ENCODE measurements at places on chromosomes 6 and 20.

DNA sequence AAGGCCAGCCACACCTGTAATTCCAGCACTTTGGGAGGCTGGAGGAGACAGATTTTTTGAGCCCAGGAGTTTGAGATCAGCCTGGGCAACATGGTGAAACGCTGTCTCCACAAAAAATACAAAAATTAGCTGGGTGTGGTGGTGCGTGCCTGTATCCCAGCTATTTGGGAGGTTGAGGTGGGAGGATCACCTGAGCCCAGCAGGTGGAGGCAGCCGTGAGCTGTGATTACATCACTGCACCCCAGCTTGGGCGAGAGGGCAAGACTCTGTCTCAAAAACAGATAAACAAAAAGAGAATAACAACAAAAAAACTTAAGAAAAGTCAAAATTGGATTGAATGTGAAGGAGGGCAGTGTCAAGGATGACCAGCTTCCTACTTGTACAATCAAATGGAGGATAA lies 2.9 kb downstream of the TPD52L1 start:
- no peak for DNase-seq

GRCh38 chr6:139198529-139199288 lies 63.8 kb downstream of the HECA start:
- no peak for DNase-seq

GRCh38 chr6:18347866-18348265 lies 39.3 kb upstream of the RNF144B start:
- no peak for DNase-seq

- DNase-seq, result no peak
Observed at GRCh38 chr6:150448221-150448620, 79.4 kb downstream of the IYD start.

GRCh38 chr6:34273242-34273805 lies 24.5 kb upstream of the SMIM29 start:
- DNase-seq, result peak; percentile 11

DNA sequence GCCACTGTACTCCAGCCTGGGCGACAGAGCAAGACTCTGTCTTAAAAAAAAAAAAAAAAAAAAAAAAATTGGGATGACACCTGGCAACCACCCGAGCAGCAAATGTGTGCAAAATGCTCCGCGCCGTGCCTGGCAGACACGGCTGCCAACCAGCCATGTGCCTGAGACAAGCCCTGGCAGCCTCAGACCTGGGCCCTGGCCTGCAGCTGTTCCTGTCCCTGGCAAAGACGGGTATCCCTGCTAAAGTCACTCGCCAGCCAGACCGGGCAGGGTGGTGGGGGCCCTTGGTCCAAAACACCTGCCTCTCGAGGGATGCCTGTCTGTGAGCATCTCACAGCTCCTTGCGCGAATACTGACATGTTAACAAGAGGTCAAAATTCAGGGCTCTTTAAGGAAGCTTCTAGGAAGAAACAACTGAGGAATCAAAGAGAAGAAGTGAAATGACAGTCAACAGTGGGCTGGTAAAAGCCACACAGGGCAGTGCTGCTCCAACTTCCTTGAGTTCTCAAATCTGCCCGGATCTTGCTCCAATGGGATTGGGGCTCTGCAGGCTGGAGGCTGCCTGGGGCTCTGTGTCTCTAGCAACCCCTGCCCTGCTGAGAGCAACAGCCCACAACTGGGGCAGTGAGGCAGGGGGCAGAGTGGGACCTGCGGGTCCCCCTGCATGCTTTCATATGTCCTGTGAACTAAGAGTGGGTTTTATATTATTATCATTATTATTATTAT lies 53.4 kb downstream of the SYTL3 start:
- DNase-seq, result no peak

GRCh38 chr20:12203981-12204380 lies 286.3 kb downstream of the BTBD3 start:
- DNase-seq, result no peak

DNA sequence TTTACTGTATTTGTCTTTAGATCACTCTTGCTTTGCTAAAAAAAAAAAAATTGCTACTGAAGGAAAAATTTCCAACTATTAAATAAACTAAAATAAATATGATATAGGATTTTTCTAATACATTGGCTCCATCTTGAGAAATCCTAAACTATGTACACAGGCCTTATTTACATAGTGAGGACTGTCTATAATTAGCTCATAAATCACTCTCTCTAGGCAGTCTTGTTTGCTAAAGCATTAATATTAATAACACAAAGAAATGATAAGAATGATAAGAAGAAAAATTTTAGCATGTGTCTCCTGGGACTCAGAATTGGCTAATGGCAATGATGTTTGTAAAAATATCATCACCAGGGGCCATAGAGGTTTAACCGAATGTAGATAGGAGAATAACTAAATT lies 13.3 kb upstream of the CRYBG1 start:
- no peak for DNase-seq

DNA sequence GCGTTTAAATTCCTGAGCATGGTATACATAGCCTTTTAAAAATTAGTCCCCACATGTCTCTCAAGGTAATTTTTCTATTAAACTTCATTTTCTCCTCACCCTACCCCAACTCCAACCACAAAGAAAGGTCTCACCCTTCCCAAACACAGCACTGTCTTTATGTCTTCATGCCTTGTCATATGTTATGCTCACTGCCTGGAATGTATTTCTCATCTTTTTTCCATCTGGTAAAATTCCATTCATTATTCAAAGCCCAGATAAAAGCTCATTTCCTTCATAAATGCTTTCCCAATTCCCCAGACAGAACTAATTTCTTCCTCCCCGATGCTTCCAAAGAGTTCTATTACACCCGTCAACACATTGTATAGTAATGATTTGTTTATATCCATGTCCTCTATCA lies 302.0 kb downstream of the ALDH8A1 start:
- DNase-seq, result no peak

GRCh38 chr20:12677925-12678324 lies 330.8 kb upstream of the SPTLC3 start:
- DNase-seq, result no peak

DNA sequence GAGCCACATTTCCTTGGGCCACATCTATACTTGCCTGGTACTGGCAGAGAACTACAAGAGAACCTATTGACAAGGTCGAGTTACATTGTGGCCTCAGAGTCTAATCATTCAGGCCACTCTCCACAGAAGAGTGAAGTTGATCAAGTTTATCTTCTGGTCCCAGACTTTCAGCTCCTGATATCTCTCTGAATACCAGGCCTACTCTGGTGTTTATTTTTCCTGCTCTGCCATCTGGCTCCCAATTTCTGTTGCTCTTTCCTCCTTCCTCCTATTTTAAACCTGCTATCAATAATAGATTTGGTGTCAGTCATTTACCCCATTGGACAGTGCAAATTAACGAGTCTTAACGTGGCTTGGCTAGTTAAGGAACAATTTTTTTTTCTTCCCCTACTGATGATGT lies 46.6 kb downstream of the SCGN start:
- DNase-seq, result no peak

- DNase-seq, result peak; percentile 89
Observed at GRCh38 chr6:5981126-5982026, 25.3 kb downstream of the NRN1 start.

DNA sequence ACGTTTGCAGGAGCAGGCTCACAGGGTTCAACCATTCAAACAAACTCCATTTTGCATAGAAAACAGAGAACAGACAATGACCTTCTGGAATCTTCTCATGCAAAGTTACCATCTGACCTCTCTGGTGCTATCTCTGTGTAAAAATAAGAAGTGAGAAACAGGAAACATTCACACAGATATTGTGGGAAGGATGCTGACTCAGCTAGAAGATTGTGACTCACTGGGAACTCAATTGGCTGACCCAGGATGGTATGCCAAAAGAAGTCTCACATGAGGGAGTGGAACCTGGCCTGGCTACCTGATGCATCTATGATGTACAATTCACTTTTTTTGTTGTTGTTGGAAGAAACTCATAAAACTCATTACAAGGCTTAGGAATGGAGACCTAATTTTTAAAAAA lies 61.1 kb upstream of the TBX18 start:
- DNase-seq, result peak; percentile 36

- peak; percentile 79 for DNase-seq
Observed at GRCh38 chr6:2353412-2354137, 108.2 kb upstream of the GMDS start.

DNA sequence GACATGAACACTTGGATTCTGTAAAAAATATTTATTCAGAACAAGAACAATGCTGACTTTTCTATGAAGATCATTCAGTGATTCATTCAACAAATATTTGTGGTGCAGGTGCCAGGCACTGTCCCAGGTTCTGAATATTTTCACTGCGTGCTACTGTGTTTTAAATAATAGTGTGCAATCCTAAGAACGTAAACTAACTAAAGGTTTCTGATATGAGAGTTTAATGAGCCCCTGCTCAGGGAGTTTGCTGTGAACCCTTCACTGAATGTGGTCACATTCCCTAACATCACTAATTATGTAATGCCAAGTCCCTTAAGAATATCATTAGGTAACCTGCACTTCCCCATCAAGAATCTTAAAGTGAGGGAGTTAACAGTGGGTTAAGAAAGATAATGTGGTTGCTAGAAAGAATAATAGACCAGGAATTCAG lies 1.7 kb upstream of the TMEM170B start:
- peak; percentile 52 for DNase-seq

- peak; percentile 23 for DNase-seq
Observed at GRCh38 chr6:88454658-88455057, 288.5 kb upstream of the CNR1 start.

- no peak for DNase-seq
Observed at GRCh38 chr6:101700655-101701054, 307.1 kb downstream of the GRIK2 start.

DNA sequence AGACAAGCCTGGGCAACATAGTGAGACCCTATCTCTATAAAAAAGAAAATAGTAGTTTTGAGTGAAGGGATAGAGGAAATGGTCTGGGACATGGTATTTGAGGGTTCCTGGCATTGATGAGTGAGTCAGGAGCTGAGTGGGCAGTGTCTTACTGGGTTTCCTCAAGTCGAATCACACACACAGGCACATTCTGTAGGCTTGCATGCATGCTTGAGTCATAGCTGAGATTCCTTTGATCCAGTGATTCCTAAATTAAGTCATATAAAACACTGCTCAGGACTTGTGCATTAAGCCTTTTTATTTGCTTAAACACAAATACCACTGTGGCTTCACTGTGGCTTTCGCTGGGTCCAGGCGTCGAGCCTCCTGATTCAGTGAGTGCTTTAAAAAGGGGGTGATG lies 71.8 kb upstream of the TMEM181 start:
- peak; percentile 90 for DNase-seq

GRCh38 chr6:25769983-25770382 lies 15.4 kb downstream of the SLC17A4 start:
- DNase-seq, result no peak

DNA sequence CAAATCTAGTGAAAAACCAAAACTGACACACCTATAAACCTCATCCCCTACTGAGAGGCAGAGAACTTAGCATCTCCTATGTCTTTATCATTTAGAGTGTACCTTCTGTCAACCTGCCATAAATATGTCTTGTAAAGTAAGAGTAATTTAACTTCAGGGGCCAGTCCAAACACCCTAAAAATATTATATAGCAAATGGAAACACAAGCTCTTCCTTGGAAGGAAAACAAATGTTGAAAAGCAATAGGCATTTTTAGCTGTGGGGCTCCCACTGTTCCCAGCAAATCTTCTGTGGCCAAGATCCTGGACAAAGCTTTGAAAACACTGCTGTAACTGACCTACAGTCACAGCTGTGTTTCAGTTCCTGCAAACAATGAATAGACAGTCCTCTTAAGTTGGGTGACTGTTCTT lies 140.0 kb upstream of the RNF217 start:
- no peak for DNase-seq

- DNase-seq, result no peak
Observed at GRCh38 chr20:9570612-9571011, 56.2 kb downstream of the LAMP5 start.

- no peak for DNase-seq
Observed at GRCh38 chr20:42613076-42613475, 576.6 kb downstream of the PTPRT start.

- DNase-seq, result peak; percentile 14
Observed at GRCh38 chr6:149166747-149167146, 150.8 kb upstream of the TAB2 start.

DNA sequence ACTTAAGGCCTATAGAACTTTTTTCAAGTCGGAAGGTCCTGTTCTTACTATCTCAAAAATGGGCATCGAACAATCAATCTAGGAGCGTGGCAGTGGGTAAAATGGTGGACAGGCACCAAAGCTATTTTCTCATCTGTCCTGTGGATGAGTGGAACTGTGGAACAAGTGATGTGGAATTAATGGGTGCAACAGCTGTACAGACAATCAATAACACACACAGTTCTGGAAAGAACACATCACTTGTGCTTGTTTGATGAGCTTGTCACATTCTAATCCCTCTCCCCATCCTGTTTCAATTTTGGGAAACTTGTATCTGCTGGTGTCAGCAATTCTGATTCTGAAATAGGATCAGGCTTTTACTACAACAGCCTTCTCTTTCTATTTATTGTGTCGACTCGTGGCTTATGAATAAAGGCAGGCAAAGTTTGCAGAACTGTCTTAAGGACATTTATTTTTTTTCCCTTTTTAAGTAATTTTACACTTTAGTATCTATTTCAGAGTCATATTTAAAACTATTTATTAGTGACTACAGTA lies 11.5 kb downstream of the RBM24 start:
- no peak for DNase-seq

- no peak for DNase-seq
Observed at GRCh38 chr20:62502496-62503095, 26.8 kb upstream of the GATA5 start.

- no peak for DNase-seq
Observed at GRCh38 chr6:137795501-137795900, 71.6 kb upstream of the TNFAIP3 start.

GRCh38 chr6:116047173-116047933 lies 13.3 kb downstream of the FRK start:
- no peak for DNase-seq

GRCh38 chr6:12037798-12038197 lies 25.7 kb downstream of the HIVEP1 start:
- DNase-seq, result no peak

GRCh38 chr20:57043091-57043490 lies 223.3 kb downstream of the BMP7 start:
- DNase-seq, result no peak

- DNase-seq, result no peak
Observed at GRCh38 chr20:43563991-43564390, 5.2 kb downstream of the SGK2 start.

DNA sequence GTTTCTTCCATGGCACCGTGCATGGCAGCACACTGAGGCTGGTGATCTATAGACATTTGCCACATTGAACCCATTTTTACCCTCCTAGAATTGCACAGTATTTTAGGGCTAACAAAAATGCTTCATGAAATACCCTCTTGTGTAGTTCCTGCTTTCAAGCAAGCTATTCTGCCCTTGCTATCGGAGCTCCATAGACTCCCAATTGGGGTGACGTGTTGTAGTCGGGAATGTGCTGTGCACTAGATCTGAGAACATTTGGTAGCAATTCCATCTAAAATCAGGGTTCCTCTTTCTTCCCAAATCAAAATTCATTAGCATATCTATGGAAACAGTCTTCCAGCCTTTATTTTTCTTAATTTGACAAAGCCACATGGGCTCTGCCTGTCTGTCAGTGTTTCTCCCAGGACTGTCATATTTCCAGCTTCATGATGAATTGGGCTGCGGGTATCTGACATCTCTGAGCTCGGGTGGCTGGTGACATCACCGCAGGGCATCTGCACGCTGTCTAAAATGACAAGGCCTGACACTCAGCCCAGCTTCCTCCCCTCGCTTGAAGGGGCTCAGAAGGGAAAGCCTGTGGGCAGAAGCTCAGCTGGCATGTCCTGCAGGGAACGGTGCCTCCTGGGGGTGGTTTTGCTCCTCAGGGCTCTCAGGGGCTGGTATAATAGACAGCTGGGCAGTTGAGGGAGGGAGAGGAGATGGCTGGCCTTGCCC lies 406.4 kb downstream of the QKI start:
- no peak for DNase-seq

All from fibroblast of lung (primary cell).